PC-9 (cell line): ENCODE measurements at places on chromosomes 11 and 22. TPM values are rescaled to one million over a fixed set of nuclear protein-coding genes. Genes with fewer than 3 reads are reported as not detected.

Gene MS4A7
- total RNA-seq: not detected in 2 replicates

Gene MEN1
- total RNA-seq: 48.7 and 61.6 TPM in 2 replicates

Gene FOLH1
- total RNA-seq: not detected in 2 replicates

Gene MYEOV
- 182 and 232 TPM in 2 replicates for total RNA-seq

Gene AMPD3
- 16.5 and 17.4 TPM in 2 replicates for total RNA-seq

Gene NAALADL1
- not detected in 2 replicates for total RNA-seq

Gene TMPRSS4
- 18.7 and 27.6 TPM in 2 replicates for total RNA-seq

Gene SGSM1
- total RNA-seq: 0.08 and 0.48 TPM in 2 replicates

Gene IRAG1
- 0.65 and 1.3 TPM in 2 replicates for total RNA-seq

DNA sequence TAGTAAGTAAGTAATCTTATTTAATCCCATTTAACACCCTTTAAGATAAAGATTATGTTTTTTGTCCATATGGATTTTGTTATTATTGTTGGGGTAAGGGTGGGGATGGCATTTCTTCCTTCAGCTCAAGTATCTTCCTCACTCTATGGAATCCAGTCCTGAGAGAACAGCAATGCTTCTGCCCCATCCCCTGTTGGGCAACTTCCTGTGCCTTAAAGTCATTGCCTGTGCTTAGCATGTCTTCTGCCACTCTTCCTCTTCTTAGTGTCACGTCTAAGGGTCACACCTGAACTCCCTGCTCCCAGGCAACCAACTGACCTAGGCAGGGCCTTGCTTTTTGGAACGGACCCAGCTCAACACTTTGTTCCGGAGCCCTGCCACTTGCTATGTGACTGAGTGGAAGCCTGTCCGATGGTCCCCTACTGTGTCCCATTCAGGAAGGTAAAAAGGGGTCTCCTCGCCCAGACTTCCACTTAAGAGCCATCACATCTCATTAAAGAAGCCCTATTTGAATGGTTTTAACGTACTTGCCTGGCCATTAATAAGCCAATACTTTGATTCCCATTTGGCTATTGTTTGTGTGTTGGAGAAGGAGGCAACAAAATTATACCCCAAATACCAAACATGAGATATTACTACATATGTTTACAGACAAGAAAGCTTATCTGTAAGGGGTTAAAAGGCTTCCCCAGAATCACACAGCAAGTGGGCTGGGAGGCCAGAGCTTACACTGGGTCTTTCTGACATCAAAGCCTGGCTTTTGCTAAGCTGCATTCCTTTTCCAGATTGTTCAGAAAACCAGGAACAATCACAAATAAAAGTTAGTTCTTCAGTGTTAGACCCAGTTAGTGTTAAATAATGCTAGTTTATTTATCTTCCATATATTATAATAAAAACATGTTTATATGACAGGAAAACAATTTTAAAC is 59.2 kb downstream of the RAB38 start:
- no peak for DNase-seq

GRCh38 chr11:61752117-61752924 is at the start of gene MYRF:
Gene MYRF (plus strand): TSS chr11:61752636. CDS start chr11:61752745, 109 bp downstream.
- no peak for DNase-seq

- DNase-seq: no peak
Observed at GRCh38 chr11:86591631-86592030, 80.8 kb downstream of the ME3 start.

GRCh38 chr22:40210818-40211217 is 33.1 kb downstream of the TNRC6B start:
- no peak for DNase-seq

DNA sequence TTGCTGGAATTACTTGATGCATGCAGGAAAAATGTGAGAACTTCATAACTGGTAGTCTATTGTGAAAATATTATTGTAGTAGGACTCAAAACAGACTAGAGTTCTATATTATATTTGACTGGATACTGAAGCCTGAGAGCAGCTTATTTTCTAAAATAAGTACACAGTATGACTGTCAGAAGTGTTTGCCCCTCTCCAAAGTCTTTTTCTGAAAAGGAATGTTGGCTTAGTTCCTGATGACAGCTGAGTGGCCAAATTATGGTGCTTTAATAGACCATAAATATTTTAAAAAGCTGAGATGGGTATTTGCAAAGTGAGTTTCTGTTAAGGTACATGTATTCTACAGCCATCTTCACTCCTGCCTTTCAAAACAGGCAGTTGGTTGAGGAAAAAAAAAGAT is 13.1 kb downstream of the ZBED5 start:
- DNase-seq: no peak

DNA sequence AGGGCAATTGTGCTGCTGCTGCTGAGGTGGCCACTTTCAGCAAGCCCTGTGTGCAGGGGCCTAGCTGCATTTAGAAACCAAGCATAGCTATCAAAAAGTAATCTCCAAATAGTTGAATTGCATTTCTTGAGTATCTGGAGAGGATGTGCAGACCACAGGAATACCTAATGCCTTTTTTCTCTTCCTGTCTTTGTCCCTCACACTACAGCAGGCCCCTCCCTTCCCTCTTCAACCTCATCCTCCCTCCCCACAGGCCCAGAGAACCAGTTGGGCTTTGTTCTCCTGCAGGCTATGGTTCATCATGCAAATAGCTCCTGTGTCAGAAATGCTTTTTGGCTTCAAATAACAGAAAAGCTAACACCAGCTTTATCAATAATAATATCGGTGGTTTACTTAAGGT is 47.7 kb downstream of the DKK3 start:
- DNase-seq: no peak

DNA sequence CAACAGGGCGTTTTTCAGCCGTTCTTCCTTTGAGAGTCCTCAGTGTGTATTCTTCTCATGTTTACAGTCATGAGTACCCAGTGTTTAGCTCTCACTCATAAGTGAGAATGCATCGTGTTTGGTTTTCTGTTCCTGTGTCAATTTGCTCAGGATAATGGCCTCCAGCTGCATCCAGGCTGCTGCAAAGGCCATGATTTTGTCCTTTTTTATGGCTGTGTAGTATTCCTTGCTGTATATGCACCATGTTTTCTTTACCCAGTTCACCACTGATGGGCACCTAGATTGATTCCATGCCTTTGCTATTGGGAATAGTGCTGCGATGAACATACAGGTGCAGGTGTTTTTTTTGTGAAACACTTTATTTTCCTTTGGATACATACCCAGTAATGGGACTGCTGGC is 23.5 kb downstream of the B3GAT1 start:
- DNase-seq: no peak

- no peak for DNase-seq
Observed at GRCh38 chr11:68776442-68777235, 25.3 kb upstream of the TESMIN start.

GRCh38 chr22:29012101-29012433 is 49.6 kb downstream of the C22orf31 start:
- DNase-seq: no peak

DNA sequence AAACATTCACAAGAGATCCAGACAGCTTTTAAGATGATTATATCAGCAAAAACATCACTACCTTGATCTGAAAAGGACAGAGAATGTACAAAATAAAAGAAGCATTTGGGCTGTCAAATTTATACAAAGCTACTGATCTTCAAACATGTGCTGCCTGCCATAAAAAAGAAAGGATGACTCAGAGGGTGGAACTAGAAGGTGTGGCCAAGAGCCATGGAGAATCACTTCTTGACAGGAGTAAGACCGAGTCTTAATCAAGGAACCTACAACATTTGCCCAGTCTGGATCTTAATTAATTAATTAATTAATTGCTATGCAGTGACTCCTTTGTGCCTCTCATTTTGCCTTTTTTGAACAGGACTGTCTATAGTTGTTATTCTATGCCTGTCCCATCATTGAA is 33.2 kb downstream of the C11orf96 start:
- no peak for DNase-seq

DNA sequence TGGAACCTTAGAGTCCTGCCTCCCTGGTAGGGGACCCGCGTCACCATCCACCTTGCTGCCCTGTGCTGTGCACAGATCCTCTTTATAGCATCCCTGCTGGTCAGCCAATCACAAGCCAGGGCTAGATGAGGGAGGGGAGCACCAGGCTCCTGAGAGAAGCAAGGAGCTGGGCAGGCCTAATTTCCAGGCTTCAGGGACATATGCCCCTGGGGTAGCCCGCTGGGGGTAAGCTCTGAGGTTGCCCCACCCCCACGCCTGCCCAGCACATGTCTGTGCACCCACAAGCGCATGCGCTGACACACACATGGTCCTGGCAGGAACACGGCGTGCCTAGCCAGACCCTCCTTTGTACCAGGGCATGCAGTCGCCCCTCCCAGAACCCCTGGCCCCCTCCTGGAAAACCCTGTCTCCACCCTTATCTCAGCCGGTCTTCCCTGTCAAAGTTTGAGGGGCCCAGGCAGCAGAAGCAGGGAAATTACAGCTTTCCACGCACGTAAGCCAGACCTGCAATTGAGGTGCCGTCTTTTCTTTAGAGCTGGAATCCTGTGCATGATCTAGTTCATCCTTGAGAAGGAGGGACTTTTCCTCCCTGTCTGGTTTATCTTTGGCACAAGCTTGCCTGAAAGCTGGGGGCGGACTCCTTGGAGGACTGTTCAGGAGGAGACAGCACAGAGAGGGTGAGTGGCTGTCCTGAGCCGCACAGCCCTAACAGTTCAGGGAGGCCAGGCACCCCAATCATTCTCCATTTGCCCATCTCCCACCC is 2.1 kb downstream of the SSTR3 start:
- no peak for DNase-seq

DNA sequence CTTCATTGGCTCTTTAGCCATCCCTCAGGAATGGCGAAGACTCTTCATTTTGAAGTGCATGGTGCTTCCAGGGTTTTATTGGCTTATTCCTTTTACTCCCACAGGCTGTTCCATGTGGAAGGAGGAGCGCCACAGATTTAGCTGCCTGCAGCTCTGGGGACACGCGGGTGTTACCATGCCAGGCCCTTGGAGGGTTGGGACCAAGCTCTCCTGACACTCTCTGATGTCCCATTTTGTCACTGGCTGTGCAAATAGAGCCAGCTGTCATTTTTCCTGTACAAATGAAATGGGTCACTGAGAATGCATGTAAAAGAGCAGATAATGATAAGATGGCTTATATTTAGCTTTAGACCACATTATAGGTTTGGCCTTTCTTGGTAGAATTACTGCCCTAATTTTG is 9.2 kb downstream of the THYN1 start:
- DNase-seq: no peak
